ENCODE measurements at places on chromosomes 4 and X.

GRCh38 chr4:187929024-187929423 is 66.5 kb upstream of the ZFP42 start:
- no peak for DNase-seq

- no peak for DNase-seq
These were observed 5.2 kb downstream of the YIPF6 start for GRCh38 chrX:68503836-68504636.

GRCh38 chr4:182562350-182562749 is 319.1 kb downstream of the TENM3 start:
- DNase-seq: no peak

DNA sequence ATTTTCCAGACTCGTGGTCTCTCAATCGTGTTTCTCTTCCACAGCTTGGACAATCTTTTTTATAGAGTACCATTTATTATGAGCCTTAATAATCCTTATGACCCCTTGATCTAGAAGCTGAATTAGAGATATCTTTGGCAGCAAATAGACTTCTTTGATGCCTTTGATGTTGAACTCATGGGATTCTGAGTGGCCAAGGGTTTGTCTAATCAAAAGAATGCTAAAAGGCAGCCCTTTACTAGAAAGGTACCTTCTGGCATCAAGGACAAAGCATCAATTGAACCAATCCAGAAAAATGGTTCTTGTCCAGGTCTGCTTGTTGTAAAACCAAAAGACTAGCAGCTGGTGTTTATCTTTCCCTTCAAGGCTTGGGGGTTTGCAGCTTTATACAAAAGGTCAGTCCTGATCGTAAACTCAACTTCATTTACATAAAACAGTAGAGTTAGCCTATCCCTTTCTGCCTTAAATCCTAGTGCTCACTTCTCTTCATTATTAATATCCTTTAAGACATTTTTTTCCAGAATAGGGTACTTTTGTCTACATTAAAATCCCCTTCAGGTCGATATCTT is 411.3 kb downstream of the FAT4 start:
- DNase-seq: no peak

- DNase-seq: peak; percentile 14
These were observed at the start of gene SLITRK2 for GRCh38 chrX:145817331-145818185. Gene SLITRK2, plus strand, starts transcription at chrX:145817829. Its CDS starts 4,597 bp downstream, at chrX:145822426.

- DNase-seq: no peak
These were observed 1.7 kb downstream of the SRD5A3 start for GRCh38 chr4:55347610-55348228.

- no peak for DNase-seq
These were observed 192.1 kb downstream of the RBMX2 start for GRCh38 chrX:130593911-130594310.

GRCh38 chr4:121951521-121952110 is at the start of gene TRPC3:
Gene TRPC3, minus strand, starts transcription at chr4:121952060. Its CDS starts 380 bp downstream, at chr4:121951680.
- DNase-seq: peak; percentile 47

GRCh38 chr4:2928242-2929176 is 34.7 kb downstream of the NOP14 start:
- peak; percentile 69 for DNase-seq

DNA sequence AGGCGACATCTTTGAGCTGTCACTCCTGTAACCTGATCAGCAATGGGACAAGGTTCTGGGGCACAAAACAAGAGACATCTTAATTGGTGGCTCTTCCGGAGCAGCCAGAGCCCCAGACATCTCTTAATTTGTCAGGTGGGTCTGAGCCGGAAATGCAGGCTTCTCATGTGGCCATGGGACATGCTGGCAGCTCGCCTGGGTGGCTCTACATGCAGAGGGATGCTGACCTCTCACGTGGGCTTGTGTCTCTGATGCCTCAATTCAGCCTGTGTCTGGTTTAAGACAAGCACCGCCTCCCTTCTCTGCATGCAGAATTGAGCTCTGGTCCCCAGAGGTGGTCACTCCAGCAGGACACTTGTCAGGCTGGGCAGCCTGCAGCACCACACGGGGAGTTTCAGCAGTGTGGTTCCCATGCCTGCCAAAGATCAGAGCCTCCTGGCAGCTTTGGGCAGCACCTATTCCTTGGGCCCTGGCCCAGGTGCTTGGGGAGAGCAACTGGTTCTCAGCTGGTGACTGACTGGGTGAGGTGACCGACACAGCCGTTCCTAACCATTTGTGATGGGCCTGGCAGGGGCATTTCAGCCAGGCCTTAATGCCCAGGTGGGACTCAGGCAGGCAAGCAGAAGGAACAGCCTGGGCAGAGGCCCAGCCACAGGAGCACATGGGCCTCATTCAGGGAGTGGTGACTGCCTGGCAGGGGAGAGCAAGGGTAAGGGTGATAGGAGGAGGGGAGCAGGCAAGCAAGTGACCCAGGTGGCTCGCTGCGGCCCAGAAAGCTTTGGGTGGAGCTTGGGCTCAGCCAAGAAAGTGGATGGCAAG is 53.4 kb downstream of the HMX1 start:
- DNase-seq: no peak

- no peak for DNase-seq
These were observed 11.5 kb downstream of the ZFYVE28 start for GRCh38 chr4:2406920-2407319.

DNA sequence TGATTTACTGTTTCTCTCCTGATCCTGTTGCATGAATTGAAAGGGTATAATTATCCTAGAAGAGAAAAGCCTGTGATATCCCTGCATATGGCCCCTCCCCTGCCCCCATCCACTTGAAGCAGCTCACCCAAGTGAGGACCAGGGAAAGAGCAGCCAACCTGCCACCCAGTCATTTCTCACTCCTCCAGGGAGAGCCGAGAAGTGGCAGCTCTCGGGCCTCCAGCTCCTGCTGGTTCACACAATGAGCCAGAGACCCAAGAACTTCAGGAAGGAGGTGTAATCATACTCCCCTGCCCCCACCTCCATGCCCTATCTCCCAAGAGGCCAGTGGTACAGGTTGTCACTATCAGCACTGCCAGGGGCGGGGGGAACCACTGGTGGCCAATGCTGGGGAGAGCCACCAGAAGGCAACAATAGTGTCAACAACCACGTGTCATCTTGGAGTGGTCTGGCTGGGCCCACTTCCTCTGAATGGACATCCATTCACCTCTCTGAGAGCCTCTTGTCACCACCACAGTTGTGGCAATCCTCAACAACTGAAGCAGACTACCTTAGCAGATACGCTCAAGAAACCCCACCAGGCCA is 42.9 kb downstream of the APOO start:
- DNase-seq: peak; percentile 15

DNA sequence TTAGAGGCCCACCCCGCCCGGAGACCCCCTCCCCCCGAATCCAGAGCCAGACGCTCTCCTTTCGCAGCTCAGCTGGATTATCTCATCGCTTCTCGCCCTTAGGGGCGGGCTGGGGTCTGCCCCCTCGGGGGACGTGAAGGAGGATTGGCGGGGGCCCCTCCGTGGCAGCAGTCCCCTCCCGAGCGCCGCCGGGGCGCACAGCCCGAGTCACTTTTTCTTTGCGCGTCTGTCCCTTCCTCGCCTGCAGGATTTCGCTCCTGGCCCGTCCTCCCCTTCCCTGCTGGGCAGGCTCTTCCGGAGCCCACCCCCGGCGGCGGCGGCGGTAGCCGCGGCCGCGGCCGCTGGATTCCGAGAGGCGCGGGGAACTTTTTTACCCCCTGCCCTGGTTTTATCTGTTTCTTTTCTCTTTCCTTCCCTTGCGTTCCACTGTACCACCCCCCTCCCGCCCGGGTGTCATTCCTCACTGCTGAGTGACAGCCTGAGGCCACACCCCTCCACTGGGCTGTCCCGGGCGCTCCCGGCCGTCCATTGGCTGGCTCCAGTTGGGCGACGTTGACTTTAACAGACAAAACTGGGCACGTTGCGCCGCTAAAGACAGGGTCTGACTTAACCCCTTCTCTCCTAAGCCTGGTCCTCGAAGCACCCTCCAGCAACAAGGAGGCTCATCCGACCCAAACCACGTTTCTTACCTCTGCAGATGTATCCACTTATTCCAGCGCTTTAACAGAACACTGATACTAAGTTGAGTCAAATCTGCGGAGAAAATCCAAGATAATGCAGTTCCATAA is 492 bp upstream of the NKX3-2 start:
- DNase-seq: peak; percentile 77

GRCh38 chrX:42442745-42443144 is 335.2 kb downstream of the PPP1R2C start:
- no peak for DNase-seq

DNA sequence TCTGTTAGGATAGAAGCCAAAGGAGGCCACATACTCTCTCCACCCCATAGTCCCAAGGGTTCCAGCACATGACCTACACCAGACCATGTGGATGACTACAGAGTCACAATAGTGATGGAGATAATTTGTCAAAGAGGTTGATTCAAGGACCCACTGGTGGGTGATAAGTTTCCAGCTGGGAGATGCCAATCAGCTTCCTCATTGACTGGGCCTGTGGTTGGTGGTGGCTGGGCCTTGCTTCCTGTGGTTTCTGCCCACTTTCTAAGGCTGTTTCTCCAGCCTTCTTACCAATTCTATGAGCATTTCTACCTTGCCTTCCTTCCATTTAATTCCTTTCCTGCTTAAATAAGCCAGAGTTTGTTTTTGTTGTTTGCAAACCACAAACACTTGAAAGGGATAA is 95.5 kb upstream of the CPEB2 start:
- no peak for DNase-seq

DNA sequence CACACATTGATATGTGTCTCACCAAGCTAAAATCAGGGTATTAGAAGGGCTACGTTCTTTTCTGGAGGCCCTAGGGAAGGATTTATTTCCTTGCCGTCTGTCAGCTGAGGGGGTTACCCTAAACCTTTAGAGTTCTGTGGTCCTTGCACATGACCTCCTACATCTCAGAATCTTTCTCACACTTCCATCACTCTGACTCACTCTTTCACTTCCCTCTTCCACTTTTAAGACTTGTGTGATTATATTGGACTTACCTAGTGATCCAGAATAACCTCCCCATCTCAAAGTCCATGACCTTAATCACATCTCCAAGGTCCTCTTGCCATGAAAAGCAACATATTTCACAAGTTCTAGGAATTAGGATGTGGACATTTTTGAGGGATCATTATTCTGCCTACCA is 53.6 kb upstream of the FUNDC1 start:
- DNase-seq: no peak

- DNase-seq: peak; percentile 12
These were observed 146.3 kb downstream of the SHROOM3 start for GRCh38 chr4:76581077-76581962.

- DNase-seq: no peak
These were observed 1269.0 kb downstream of the FSTL5 start for GRCh38 chr4:160894809-160895208.

GRCh38 chr4:151231915-151232595 is 44.9 kb upstream of the PRSS48 start:
- no peak for DNase-seq

GRCh38 chr4:103099691-103100392 is at the start of gene BDH2:
Gene BDH2, minus strand, starts transcription at chr4:103099834. Its CDS starts 3,580 bp downstream, at chr4:103096254.
- peak; percentile 92 for DNase-seq

DNA sequence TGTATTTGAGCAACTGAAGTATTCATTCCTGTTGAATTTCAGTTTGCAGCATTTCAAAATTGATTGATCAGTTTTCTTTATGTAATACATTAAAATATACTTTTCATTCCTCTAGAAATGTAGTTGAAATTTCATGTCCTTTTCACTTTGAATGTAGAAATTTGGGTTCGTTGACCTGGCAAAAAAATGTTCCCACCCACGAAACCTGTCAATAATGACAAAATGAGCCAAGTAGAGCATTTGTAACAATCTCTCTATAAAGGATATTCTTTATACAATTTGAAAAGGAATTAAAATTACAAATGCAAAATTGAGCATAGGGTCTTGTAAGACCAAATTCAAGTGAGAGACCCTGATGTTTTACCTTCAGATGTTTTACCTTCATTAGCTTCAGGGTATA is 283.9 kb downstream of the ANKRD50 start:
- no peak for DNase-seq

GRCh38 chr4:185137233-185137925 is 5.7 kb upstream of the SLC25A4 start:
- DNase-seq: no peak

DNA sequence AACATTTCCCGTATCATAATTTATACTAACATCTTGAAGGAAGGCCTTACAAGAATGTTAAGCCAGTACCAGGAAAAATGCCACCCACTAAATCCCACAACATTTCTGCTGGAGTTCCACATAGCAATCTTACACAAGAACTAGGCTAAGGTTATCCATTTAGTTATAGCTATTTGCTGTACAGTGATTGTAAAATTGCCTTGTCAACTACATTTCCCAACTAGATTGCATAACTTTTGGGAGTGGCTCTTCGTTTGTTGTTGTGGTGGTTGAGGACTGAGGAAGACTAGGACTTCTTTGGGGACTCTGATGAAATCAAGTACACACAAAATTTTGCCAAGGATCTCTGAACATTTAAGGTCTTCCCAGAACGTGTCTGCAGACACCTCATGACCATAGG is 8.0 kb downstream of the IBSP start:
- DNase-seq: no peak

DNA sequence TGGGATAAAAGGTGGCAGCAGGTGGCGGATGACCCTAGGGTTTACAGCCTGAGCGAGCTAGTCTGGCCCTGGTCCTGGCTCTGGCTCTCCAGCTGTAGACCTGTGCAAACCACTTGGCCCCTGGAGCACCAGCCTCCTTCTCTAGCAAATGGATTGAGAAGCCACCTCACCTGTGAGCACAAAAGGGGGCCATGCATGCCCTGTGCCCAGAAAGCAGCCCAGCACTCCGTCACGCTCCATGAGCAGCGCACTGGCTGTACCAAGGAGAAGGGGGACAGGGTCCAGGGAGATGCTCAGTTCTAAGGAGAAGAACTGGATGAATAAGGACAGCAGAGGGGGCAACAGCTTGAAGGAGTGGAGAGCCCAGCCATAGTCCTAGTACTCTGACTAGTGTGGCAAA is 46.9 kb upstream of the C4orf50 start:
- no peak for DNase-seq

DNA sequence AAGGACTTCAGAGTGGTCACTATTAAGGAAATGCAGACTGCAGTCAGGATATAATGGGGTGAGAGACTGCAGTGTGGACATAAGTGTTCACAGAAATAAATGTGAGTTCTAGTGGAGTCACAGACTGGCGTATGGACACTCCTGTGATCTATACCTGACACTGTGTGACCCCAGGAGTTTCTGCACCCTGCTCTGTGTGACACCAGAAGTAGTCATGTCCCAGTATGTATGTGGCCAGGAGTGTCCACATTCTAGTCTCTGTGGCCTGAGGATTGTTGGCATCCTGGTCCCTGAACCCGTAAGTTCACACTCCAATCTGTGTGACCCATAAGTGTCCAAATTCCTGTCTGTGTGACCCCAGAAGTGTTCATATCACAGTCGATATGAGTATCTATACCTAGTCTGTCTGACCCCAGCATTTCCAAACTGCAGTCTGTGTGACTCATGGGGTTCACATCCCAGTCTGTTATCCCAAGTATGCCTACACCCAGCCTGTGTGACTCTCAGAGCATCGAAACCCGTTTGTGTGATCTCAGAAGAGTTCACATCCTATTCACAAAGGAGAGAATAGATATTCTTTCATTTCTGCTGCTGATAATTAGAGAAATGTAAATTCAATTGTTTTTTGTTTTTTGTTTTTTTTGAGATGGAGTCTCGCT is 16.3 kb downstream of the WDR13 start:
- DNase-seq: no peak
